ENCODE measurements at places on chromosomes 5 and 9.

DNA sequence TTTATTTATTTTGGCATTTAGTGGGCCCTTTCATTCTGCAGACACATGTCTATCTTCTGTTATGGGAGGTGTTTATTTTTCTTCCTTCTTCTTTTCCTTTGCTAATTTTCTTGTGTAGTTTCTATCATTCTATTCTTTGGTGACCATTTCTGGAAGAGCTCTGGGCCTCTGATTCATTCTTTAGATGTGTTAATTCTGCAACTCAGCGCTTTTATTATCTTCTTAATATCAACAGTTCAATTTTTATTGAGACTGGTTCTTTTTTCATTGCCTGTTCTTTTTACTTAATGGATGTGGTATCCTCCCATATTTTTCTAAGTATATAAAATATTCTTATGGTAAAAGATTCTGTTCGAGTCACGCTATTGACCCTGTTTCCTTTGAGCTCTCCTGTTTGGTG lies 112.0 kb downstream of the HSPA4 start:
- no peak for DNase-seq

GRCh38 chr5:178107756-178108310 lies 5.5 kb upstream of the N4BP3 start:
- no peak for DNase-seq

- no peak for DNase-seq
Measured at GRCh38 chr9:89426384-89426961, 71.4 kb downstream of the SEMA4D start.

- no peak for DNase-seq
Measured at GRCh38 chr5:88718736-88719135, 164.2 kb downstream of the MEF2C start.

GRCh38 chr9:75181750-75182149 lies 93.4 kb downstream of the OSTF1 start:
- no peak for DNase-seq

DNA sequence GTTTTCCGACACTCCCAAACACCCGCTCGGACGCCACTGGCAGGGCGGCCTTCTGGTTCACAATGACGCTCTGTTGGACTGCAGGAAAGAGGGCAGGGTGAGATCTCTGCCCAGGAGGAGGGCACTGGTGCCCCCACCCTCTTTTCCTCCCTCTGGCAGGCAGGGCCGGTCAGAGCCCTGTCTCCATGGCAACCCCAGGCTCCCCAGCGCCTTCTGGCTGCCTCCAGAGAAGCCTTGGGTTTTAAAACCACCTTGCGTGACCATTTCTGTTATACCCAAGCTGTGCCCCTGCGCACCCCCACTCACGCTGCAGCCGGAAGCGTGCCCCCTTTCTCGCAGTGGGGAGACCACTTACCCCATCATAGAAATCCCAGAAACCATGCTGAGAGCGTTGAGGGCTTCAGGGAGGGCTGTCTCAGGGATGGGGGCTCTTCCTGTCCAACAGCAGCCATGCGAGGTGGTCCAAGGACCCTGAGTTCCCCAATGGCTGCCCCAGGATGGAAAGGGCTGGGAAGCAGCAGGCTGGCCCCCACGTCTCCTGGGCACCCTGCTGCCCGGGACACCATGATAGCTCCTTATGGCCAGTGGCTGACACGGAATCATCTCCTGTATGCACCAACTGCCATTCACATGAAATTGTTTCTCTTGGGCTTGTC lies 7.3 kb downstream of the C9orf50 start:
- no peak for DNase-seq

DNA sequence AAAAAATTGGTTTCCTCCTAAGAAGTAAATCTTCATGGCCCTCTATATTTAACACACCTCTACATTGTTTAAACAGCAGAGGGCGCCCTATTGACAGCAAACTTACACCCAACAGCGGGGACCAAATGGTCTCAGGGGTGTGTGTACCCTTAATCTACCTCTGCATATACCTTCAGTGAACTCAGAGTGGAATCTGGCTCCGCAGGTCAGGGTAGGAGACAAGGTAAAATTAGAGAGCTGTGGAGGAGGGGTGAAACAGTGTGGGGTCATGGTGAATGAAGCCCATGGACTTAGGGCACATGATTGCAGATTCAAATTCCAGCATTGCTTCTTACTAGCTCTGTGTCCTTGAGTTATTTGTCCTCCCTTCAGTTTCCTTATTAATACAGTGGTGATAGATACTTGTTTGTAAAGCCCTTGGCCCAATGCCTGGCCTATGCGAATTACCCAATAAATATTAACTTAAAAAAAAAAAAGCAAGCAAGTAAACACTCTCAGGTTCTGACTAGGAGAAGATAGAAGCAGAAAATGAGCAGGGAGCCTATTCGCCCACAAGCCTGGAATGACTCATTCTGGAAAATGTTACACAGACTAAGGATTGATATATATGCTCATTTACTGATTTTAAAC lies 122.9 kb downstream of the CAVIN4 start:
- DNase-seq: no peak

DNA sequence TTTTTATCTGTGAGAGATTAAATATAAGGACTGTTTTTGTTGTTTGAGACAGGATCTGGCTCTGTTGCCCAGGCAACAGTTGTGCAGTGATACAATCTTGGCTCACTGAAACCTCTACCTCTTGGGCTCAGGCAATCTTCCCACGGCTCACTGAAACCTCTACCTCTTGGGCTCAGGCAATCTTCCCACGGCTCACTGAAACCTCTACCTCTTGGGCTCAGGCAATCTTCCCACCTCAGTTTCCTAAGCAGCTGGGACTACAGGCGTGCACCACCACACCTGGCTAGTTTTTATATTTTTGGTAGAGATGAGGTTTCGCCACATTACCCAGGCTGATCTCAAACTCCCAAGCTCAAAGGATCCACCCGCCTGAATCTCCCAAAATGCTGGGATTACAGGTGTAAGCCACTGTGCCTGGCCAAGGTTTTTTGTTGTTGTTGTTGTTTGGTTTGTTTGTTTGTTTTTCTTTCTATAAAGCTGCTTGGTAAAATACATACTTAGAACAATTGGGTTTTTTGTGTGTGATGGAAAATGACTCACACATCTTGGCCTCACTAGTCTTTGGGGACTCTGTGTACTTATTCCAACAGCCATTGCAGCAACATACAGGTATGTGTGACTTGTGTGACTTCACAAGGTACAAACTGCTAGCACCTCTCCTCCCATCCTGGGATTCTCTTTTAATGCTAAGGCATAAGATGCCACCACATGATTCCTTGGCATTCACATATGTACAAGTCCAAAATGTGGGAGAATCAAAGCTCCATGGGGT lies 36.5 kb upstream of the RASA1 start:
- no peak for DNase-seq

- DNase-seq: no peak
Measured at GRCh38 chr5:180596668-180597231, 5.5 kb upstream of the SCGB3A1 start.

DNA sequence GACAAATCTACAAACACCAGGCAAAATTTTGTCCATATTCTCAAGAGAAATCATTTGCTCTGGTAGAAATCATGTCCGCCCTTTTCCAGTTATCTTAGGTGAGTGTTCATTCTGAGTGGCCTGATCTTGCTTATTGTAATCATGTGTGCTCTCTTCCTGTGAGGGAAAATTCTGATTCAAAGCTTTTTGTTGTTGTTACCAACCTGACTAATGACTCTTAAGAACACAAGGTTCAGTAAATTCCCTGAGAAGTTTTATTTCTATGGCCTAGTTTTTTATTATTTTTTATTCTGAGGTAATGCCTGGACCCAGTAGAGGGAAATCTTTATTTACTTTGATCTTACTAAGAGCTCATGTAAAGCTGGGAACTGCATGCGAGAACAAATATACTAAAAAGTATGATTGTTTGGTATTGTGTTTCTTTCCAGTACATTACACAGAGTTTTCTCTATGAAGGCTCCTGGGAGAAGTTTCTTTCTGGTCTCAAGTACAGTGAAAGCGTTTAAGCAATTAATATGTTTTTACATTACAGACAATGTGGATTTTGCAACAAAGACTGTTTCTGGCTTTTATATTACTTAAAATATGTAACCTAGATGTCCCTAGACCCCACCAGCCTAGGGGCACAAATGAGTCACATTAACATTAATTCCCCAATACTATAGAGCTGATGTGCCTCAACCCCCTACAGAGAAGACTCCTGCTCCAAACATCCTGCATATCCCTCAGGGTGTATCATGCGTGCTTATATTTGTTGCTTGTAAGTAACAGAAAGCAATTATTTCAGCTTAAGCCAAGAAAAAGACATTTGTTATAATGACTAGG lies 138.1 kb downstream of the TMEM167A start:
- no peak for DNase-seq

- no peak for DNase-seq
Measured at GRCh38 chr9:115106642-115107041, 11.3 kb downstream of the TNC start.

DNA sequence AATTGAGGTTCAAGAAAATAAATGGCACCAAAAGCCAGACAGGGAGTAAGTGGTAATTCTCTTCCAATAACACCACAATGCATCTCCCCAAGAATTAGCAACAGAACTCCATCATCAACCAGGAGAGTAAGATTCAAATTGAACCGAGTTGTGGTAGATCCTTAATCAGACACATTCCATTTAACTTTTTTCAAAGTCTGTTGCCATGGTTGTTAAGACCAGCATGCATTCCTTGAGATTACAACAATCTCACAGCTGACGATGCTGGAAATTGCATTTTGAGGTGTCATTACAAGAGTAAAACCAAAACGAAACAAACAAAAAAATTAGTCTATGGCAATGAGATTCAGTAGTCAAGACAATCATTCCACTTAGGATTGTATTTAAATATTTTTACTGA lies 78.9 kb upstream of the ZNF462 start:
- no peak for DNase-seq
